IPS-NIHi11 (cell line): ENCODE measurements at places on chromosomes 13 and 19.
A peak's percentile ranks its signal among the peaks of the same experiment; 100 is the strongest.

- peak; percentile 96 for DNase-seq
Observed at GRCh38 chr19:51422053-51422448, 4.6 kb upstream of the SIGLEC10 start.

GRCh38 chr13:39433651-39434050, 169.3 kb downstream of the LHFPL6 start:
- DNase-seq: no peak

- peak; percentile 92 for DNase-seq
Observed at GRCh38 chr19:56507446-56508289, at the start of gene ZNF471. ZNF471 (plus strand) TSS chr19:56507855; CDS start chr19:56511572, 3,717 bp downstream.

- no peak for DNase-seq
Observed at GRCh38 chr19:728011-728410, 19.3 kb downstream of the PALM start.

GRCh38 chr19:47778954-47779351, 450 bp downstream of the SELENOW start:
- DNase-seq: peak; percentile 29

DNA sequence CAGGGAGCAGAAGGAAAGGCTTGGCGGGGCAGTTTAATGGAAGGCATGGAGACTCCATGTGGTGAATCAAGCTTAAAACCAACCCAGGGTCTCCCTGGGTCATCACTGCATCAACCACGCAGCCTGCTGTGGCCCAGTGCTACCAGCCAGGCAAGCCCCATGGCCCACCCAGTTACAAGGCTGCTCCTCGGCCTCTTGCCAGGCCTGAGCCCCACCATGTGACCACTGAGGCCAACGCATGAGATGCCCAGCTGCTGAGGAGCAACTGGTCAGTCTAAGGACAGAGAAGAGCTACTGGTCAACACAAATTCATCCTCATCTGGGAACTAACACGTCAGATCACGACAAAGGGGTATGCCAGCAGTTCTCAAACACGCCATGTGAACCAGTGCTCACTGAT, 15.4 kb upstream of the KPTN start:
- no peak for DNase-seq

- DNase-seq: no peak
Observed at GRCh38 chr19:49165111-49165750, 7.6 kb downstream of the TRPM4 start.

DNA sequence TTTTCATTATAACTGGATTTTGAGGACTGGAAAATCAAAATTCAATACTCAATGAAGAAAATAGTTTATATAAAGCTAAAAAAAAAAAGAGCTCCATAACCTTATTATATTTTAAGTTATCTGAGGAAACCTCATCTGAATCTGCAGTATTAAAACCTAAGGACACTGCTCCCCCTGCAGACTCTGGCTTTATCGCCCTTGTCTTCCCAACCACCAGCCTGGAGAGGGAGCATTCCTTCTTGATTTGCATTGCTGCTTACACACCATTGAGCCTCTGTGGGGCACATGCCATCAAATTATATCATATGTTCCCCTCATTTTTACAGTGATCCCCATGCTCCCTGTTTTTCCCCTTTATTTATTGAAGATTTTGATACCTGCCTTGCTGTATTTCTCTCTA, 871.4 kb upstream of the GPC6 start:
- peak; percentile 46 for DNase-seq

GRCh38 chr19:6273701-6274601, 5.8 kb downstream of the MLLT1 start:
- no peak for DNase-seq

- no peak for DNase-seq
Observed at GRCh38 chr19:16001481-16002312, 52.9 kb downstream of the OR10H4 start.

DNA sequence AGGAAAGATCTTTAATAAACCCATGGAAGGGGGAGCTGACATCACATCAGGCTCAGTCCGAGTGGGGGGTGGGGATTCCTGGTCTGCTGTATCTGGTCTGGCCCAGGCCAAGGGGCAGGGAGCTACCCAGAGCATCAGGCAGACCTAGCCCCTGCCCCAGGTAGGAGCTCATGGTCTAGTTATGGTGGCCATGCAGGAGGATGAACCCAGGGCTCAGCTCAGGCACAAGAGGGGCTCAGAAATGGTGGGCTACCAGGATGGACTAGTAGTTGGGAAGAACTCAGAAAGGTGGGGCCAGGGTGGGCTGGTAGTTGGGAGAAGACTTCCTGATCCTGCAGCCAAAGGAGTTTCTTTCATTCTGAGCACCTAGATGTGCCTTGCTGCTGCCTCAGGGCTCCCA, 14.3 kb downstream of the VSTM2B start:
- no peak for DNase-seq

DNA sequence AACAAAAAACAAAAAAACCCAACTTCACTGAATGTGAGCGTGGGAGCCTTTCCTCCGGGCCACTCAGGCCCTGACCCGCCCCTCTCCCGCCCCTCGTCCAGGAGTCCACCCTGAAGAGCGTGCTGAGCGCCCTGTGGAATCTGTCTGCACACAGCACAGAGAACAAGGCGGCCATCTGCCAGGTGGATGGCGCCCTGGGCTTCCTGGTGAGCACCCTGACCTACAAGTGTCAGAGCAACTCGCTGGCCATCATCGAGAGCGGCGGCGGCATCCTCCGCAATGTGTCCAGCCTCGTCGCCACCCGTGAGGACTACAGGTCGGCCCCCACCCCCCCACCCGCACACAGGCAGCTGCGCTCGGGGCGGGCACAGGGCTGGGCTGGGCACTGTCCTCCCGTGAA, 11.9 kb downstream of the APC2 start:
- no peak for DNase-seq

GRCh38 chr13:112690283-112690929, 568 bp downstream of the ATP11A start:
- DNase-seq: peak; percentile 54

DNA sequence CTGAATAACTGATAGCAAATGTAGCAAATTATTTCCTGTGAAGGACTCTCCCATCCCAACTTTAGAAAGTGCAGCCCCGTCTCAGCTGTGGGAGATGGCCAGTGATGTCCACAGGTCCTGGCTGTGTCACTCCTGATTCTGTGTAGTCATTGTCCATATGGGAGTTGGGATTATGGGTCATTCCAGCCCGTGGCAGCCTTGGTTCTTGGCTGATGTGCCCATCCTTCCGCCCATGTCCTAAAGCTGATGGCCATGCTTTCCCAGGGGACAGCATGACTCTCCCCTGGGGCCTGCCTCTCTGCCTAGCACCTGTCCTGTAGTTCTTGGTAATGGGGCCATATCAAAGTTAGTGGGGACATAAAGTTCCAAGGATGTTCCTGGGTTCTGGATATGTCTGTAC, 43.9 kb upstream of the C1QTNF9 start:
- no peak for DNase-seq

GRCh38 chr13:50377726-50378270, 362.6 kb downstream of the KCNRG start:
- no peak for DNase-seq

DNA sequence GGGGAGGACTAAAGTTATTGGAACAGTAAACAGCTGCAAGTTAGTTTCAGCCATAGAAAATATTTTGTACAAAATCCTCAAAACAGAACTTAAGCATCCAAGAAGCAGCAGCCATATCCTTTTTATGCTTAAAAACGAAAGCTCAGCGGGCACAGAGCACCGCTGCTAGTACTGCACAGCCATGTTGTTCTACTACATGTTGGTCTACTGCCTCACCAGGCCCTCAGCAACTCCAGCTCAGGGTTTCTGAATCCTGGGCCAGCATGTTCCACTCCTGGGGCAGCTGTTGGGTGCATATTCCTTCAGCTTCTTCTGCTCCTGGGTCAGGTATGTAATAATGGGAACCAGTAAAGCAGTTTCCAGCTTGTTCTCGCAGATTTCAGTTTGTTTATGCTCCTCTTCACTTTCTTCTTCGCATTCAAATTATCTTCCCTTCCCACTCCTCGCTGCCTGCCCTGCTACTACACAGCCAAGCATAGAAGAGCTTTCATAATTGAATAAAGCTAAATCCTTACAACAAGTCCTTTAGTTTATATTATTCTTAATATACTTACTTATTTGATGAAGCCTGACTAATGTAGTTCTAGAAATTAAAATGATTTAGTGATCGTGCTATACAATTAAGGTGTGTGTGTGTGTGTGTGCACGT, 820.5 kb upstream of the ATXN8OS start:
- DNase-seq: no peak

GRCh38 chr13:19155321-19155861, 26.2 kb downstream of the TUBA3C start:
- no peak for DNase-seq

GRCh38 chr13:111409413-111409812, 89.0 kb downstream of the TEX29 start:
- no peak for DNase-seq

DNA sequence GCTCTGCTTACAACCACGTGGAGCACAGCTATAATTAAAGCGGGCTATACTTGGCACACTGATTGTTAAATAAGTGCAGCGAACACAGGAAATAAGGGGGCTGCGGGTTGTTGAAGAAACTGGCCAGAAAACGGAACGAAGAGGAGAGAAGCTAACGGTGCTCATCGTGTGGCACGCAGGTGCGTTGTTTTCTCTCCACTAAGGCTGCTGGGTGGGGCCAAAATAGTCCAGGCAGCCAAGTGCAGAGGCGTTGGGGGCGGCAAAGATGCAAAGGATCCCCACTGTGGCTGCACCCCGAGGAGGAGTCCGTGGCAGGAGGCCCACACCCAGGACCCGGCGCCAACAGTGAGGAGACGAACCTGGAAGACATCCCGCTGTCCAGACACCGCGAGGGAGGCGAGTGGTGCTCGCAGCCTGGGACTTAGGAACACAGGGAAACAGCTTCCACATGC, 8.1 kb upstream of the ARL11 start:
- DNase-seq: no peak

GRCh38 chr13:110363010-110363409, 55.9 kb downstream of the COL4A2 start:
- peak; percentile 63 for DNase-seq

- no peak for DNase-seq
Observed at GRCh38 chr19:20209051-20209450, 42.0 kb downstream of the ZNF486 start.

- DNase-seq: peak; percentile 98
Observed at GRCh38 chr19:55206664-55207500, 2.4 kb downstream of the PTPRH start.

GRCh38 chr13:114035583-114036531, 62.0 kb upstream of the C13orf46 start:
- no peak for DNase-seq

DNA sequence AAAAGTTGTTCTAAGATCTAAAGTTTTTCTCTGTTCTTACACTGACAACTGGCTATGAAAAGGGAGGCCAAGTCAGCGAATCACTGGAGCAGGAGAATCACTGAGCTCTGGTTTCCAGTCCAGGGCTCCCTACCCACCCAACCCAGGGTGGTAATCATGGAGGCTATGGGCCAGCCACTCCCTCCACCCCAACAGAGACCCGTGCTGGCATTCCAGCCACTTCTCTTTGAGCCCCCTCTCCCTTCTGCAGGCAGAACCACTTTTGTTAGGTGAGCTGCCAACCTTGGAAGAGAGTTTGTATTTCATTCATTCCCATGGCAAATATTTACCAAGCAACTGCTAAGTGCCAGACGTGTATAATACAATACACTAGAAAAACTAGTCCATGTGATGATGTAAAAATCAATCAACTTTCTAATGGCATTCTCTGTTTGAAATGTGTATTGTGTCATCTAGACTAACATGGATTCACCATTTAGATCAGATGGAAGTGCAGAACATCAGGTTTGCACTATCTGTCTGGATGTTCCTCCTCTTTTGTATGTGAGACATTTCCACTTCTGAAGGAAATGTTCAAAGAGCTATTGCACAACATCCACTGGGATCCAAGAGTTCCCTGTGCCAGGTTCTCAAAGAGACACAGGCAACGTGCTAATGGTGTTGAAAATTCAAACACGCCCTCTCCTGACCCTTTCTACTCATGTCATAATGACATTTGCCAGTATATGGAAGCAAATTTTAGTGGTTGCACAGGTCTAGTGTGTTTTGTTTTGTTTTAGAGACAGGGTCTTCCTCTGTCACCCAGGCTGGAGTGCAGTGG, 5.3 kb downstream of the MLNR start:
- DNase-seq: no peak

DNA sequence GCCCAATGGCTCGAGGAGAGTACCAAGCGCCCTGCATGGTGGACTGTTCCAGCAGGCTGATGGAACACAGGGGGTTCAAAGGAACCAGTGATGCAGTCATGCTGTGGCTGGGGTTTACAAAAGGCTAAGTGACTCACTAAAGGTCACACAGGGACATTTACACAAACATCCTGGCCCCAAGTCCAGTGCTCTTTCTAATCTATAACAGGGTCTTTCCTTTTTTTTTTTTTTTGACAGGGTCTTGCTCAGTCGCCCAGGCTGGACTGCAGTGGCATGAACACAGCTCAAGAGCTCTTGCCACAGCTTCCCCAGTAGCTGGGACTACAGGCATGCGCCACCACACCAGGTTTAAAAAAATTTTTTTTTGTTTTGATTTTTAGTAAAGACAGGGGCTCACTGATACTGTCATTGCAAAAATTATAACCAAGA, 2.8 kb upstream of the SLC25A15 start:
- no peak for DNase-seq

- no peak for DNase-seq
Observed at GRCh38 chr13:48603375-48603774, 50.4 kb upstream of the CYSLTR2 start.

DNA sequence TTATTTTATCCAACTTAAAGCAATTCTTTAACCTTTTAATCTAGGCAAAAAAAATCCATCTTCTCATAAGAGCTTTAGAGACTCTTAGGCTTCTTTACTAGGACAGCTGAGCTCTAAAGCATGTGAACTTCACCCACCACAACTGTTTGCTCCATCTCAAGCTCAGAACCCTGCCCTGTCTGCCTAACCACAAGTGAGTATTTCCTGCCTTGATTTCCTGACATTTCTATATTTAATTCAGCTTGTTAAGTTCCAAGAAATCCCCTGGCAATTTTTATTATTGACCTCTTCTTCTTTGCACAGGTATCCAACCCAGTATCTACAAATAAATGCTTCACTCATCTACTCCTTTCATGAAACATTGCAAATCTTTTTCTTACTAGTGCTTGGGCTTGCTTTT, 21.1 kb upstream of the CEACAM21 start:
- DNase-seq: no peak

DNA sequence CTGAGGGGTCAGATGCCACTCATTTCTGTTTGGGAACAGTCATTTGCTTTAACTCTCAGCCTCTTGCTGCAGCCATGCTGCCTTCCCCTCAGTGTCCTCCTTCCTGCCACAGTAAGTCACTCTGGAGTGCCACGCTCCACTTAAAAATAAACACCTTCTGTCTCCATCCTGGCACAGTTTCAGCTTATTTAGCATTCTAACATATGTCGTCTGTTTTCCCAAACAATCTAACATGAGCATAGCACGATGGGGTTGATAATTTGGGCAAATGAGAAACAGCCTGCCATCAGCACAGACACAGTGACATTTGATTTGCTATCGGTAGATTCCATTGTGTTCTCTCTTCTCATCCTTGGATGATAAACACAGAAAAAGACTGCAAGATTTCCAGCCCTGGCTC, 768.6 kb downstream of the UQCRFS1 start:
- DNase-seq: no peak

GRCh38 chr13:40895227-40896184, 106.1 kb downstream of the SLC25A15 start:
- no peak for DNase-seq
